CD14-positive monocyte (primary cell): ENCODE measurements at places on chromosomes 2 and 18.

GRCh38 chr2:99403524-99403923 lies 66.3 kb downstream of the EIF5B start:
- no peak for DNase-seq

- no peak for DNase-seq
Observed at GRCh38 chr18:32237049-32237448, 47.2 kb downstream of the MEP1B start.

DNA sequence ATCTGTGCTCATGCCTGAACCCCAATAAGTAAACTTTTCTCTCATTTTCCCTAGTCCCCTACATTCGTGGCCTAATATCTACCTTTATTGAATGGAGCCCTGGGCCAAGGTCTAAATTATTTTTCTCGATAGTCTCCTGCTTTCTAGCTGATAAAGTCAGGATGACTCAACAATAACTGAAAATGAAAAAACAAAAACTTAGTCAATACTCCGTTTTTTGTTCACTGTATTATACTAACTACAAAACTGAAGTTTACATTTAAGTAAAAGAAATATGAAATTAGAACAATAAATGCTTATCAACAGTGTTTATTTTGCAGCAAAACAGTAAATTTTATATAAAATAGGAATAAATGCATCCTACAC lies 32.2 kb downstream of the AOX1 start:
- no peak for DNase-seq

DNA sequence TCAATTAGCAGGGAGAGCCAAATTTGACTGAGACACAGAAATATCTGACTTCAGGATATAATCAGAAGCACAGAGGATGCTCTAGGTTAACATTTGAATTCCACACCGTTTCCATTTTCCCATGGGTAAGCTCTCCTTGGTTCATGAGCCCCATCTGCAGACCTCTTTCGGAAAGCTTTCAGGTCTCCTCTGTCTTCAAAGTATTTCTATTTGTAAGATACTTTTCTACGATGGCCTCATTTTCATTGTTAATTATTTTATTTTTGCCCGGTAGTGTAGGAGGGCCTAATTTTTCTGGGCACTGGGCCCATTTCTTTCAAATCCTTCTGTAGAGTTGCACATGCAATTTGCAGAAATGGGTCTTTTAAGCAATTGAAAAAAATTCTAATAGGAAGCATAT lies 53.8 kb downstream of the LRPPRC start:
- no peak for DNase-seq

DNA sequence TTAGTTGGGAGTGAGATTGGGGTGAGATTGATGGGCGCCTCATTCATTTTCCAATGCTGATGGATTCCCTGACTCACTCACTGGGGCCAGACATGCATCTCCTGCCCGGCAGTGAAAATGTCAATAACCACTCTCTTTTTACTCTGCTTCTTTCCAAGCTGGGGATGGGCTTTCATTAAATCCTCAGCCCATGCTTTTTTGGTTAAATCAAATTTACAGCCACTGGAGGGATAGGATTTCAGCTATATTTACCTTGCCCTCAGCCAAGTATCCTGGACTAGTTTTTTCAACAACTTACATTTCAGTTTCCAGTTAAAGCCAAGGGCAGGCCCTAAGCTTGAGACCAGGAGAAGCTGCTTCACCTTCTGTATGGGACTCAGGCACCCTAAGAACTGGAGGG lies 162.8 kb downstream of the TSN start:
- no peak for DNase-seq

- no peak for DNase-seq
Observed at GRCh38 chr18:986051-986450, 81.4 kb downstream of the ADCYAP1 start.

DNA sequence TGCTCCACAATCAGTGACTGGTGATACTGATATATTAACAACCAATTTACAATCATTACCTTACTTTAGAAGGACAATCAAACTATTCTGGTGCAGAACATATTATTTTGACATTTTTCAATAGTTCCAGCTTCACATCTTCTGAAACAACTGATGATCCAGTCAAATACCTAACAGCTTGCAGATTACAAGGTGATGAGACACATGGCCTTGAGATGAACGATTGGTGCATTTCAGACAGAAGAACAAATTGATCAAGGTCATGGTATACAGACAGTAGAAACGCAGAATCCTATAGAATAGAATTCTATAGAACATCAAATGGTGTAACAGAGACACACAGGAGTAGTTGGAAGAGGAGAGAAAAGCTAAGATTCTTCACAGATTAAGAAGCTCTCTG lies 24.8 kb downstream of the SESTD1 start:
- no peak for DNase-seq

DNA sequence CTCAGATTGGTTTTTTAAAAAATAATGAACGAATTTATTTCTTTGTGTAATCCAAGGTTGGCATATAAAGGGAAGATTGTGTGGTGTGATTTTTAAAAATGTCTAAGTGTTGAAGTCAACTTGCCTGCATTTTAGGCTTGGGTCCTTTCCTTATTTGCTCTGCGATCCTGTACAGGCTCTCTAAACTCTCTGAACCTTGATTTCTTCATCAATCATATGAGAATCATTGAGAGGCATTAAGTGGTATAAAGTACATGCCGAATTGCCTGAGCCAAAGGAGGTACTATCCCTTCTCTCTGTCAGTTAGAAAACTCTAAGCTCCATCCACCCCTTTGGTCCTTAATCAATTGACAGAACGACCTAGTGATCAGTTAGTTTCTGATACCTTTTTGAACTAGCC lies 440.4 kb upstream of the MEX3C start:
- no peak for DNase-seq

DNA sequence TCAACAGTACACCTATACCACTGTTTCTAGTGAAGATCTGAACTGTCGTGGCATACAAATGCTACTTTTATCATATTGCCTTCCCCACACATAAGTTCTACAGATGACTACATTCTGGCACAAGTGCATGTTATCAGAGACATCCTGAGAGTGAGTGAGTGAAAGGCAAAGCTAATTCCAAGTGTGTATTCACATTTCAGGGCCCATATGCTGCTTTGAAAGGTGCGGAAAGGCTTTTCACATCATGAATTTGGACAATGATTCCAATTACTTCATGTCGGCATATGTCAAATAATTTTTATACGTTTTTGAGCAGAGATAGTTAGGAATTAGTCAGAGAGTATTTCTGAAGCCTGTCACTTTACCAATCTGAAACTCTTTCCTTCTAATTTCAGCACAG lies 101.7 kb downstream of the GAREM1 start:
- DNase-seq: no peak
